ENCODE measurements at places on chromosomes 3 and 15. TPM values are rescaled to one million over a fixed set of nuclear protein-coding genes. Genes with fewer than 3 reads are reported as not detected.

The PHC3 gene
- total RNA-seq: 34.5 TPM

The NR2E3 gene
- 2.1 TPM for total RNA-seq

The GATM gene
- 254 TPM for total RNA-seq

The XIRP1 gene
- 2.2 TPM for total RNA-seq

The MGA gene
- total RNA-seq: 62.5 TPM

The CDV3 gene
- total RNA-seq: 68.8 TPM

The ANKRD63 gene
- total RNA-seq: 2.7 TPM

The CIDEC gene
- 3.5 TPM for total RNA-seq

GRCh38 chr3:4065554-4065953, 237.6 kb upstream of the SETMAR start:
- no peak for DNase-seq

- no peak for DNase-seq
Observed at GRCh38 chr3:46714728-46715506, 2.8 kb downstream of the PRSS50 start.

GRCh38 chr15:73571346-73571745, 61.8 kb downstream of the NPTN start:
- no peak for DNase-seq

- DNase-seq: no peak
Observed at GRCh38 chr3:31014317-31015040, 120.0 kb upstream of the GADL1 start.

- DNase-seq: no peak
Observed at GRCh38 chr15:84840741-84841429, 23.7 kb downstream of the ALPK3 start.

DNA sequence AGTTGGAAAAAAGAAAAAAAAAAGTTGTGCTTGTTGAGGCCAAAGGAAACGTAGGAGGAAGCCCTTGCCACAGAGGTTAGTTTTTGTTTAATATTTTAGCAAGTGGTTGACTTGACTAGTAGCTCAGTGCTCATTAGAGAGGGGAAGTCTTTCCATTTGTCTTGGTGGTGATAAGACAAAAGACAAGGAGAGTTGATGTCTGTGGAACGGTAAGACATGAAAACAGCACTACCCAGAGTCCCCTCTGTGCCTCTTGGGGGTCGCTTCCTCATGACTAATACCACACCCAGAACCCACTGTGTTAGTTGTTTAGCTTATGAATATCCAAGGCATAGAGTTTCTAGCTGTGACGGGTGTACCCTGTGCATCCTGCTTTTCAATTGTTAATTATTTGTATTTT, 211.4 kb downstream of the ITPR1 start:
- no peak for DNase-seq

- DNase-seq: no peak
Observed at GRCh38 chr3:133282236-133282635, 117.6 kb upstream of the BFSP2 start.

DNA sequence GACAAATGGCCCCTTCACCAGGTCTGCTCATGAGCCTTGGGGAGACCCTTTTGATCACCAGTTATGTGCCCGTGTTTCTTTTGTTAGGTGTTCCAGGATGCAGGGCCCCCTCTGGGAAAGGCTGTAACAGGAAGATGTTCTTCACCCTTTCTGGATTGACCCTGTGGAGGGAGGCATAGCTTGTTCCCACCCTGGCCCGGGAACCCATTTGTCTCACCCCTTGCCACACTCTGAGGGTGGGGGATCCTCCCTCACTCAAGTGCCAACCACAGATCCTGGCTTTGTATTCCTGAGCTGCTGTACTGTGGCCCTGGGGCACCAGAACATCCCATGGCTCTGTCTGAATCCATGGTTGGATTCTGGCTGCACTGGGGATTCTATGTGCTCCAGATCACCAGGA, 18.9 kb downstream of the IL16 start:
- DNase-seq: no peak

DNA sequence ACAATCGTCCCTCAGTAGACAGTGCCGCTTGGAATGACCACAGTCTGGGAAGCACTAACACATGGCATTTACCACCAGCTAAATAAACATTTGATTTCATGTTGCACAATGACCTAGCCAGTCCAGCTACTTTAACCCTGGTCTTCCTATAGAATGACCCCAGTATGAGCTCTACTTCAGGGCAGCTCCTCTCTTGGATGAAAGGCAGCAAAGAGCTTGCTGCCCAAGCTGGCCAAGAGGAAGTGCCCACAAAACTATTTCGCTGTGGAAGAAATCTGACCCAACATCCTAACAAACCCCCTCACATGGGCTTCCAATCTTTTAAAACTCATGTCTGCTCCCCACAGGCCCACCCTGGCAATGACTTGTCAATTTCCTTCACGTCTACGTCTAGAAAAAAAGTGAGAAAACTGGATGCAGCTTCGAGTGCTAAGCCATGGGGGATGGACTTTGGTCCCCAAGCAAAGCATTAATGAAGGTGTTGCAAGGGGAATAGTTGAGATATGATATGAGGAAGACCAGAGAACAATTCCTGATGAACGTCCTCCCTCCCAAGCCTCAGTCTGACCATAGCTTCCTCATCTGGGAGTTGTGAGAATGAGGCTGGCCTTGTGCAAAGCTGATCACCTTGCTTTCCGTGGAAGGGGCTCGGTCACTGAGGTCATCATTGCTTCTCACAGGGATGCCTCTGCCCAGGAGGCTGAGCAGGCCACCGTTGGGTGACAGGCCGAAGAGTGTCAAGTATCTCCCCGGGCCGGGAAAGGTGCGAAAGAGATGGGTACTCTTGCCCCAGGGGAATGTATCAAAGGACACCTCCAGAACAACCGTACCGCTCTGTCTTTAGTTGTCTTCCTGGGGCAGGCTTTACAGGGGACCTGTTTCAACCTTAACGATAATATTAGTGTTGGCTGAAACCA, 964 bp downstream of the SLC25A20 start:
- DNase-seq: no peak

- no peak for DNase-seq
Observed at GRCh38 chr3:4222574-4223175, 80.5 kb upstream of the SETMAR start.

- no peak for DNase-seq
Observed at GRCh38 chr3:129050556-129051295, 9.9 kb upstream of the GP9 start.

DNA sequence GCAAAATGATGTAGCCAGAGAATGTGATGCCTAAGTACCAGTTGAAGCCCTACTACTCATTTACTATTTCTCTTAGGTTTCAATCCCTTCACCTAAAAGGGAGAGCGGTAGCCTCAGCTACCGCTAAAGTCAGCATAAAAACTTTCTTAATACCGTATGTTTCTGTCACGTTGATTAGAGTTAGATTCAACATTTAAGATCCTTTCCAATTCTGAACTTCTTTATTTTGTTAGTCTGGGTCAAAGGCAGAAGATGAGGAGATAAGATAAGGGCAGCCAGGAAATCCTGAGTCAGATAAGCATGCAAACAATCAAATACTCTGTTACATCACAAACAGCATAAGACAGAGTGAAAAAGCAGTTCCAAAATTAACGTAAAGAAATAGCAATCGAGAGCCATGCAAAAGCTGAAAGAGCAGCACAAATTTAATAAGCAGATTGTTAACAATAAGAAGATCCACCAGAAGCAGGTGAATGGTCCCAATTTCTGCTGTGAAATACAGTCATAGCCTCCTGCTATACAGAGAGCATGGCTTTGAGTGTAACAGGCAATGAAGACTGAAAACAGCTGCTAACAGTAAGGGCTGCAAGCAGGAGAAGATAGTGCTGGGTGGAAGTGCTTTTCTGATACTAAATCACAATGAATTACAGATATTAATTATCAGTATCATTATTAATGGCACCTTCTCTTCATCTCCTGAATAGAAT, 3.0 kb downstream of the TMEM207 start:
- DNase-seq: no peak

DNA sequence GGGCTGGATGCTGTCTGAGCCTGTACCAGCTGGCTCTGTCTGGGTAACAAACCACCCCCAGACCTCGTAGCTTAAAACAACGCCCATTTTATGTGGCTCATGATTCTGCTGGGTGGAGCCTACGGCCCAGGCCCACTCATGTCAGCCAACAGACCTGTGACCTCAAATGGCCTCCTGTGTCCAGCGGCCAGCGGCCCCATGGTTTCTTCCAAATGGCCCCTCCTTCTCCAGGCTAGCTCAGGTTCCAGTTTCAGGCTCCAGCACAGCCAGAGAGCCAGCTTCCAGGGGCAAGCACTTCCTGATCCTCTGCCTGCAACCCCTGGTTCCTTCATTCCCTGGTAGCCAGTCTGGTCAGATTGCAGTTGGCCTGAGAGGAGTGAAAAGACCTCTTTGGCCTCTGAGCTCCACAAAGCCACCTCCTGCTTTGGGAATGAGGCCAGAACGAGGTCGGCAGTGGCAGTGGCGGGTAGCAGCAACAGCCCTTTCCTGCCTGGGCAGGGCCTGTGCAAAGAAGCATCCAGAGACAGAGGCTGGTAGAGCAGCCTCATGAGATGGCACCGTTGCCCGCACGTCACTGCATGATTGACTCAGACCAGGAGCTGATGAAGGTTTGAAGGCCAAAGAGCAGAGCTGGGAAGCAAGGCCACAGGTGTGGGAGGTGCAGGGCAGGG, 21.0 kb upstream of the PLXNA1 start:
- DNase-seq: no peak

DNA sequence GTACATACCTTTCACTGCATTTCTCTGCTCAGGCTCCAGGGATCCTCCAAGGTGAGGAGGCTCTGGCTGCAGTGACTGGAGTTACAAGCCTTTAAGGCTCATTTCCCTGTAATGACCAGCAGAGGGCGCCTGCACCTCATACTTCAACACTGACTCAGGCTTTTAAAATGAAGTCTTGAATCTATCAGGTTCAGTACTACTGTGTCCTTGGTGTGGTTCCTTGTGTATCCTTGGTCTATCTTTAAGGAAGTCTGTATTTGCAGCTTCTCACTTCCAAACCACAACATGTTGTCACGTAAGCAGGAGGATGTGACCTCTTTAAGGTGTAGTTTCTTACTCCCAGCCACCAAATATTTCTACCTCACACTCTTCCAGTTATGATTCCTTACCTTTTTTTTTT, 122.5 kb upstream of the ZBED2 start:
- DNase-seq: peak; percentile 86

DNA sequence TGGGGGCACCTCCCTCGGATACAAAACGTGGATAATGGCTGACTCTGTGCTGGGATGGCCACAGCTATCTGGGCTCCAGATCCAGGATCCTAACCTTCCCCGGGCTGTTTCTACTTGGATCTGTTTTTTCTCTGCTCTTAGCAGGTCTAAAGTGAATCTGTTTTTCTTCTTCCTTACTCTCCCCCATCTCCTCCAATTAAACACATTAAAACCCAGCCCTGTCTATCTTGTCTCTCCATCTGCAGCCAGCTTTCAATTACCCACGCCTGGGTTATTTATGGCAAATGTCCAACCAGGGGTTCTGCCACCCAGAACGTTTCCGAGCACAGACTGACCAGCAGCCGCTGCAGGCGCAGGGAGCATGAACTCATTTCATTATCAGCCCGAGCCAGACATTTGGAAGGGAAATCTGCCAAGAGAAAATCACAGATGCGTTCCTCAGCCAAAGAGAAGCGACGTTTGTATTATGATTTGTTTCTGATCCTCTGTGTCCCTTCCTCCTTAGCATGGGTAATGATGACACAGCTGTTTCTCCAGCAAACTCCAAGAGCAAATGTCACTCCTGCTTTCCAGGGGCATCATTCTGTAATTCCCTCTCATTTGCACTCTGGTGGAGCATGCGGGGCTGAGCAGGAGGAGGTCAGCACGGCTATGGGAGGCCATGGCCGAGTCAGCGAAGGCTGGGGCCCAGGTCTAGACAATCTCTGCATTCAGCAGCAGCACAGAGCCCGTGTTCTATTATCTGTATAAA, 42.0 kb downstream of the UMPS start:
- DNase-seq: no peak

DNA sequence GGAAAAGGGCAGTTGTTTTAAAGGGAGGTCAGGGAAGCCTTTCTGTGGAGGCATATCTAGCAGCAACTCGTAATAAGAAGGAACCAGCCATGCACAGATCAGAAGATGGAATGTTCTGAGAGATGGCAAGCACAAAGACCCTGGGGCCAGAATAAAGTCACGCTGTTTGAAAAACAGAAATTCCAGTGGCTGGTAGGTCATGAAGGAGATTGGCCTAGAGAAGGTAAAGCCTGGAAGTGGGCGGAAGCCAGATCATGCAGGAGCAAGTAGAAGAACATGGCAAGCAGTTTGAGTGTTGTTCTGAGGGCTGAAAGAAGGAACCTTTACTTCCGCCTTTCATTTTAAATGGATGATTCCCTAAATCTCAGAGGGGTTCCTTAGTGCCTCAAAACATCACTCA, 208.1 kb upstream of the PPP2R3A start:
- DNase-seq: no peak

DNA sequence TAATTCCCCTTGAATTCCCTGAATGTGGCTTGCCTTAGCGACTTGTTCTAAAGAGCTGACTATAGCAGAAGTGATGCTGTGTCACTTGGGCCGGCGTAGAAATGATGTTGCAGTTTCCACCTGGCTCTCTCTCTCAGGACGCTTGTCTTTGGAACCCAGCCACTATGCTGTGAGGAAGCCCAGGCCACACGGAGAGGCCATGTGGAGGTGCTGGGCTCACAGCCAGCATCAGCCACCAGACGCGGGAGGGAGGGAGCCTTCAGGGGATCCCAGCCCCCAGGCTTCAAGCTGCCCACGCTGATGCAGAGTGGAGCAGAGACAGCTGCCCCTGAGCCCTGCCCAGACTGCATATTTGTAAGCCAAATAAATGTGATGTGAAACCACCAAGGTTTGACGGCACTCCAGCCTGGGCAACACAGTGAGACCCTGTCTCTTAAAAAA, 18.6 kb downstream of the RNU5B-1 start:
- no peak for DNase-seq

- no peak for DNase-seq
Observed at GRCh38 chr3:160472344-160472743, 22.8 kb upstream of the TRIM59 start.

DNA sequence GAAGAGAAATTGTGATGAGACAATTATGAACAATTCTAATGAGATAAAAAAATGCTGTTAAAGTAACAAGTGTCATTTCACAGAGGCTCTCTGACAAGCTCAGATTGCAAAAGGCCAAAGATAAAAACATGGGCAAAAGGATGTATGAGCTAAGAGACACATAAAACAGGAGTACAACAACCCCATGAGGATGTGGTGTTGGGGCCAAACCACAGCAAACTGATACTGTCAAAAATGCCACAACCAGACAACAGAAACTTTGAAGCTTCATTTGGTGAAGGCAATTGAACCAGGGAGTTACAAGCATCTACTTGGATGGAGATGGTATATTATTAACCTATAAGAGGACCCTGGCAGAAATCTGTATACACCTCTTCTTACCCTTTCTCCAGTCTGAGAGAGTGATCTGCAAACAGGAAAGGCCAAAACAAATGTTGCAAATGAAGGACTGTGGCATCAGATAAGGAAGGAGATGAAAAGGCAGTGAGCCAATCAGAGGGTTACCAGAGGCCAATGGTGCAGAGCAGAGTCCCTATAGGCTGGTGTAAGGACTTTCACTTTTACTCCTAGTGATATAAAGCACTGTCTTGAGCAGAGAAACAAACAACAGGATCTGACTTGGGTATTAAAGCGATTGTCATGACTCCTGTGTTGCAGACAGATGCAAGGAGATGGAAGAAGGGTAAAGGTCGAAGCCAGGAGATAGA, 659.0 kb downstream of the NTRK3 start:
- no peak for DNase-seq

GRCh38 chr3:166607933-166608521, 770.8 kb upstream of the BCHE start:
- DNase-seq: no peak
